ENCODE measurements at places on chromosomes 11 and 22. TPM values are rescaled to one million over a fixed set of nuclear protein-coding genes. Genes with fewer than 3 reads are reported as not detected.

DNA sequence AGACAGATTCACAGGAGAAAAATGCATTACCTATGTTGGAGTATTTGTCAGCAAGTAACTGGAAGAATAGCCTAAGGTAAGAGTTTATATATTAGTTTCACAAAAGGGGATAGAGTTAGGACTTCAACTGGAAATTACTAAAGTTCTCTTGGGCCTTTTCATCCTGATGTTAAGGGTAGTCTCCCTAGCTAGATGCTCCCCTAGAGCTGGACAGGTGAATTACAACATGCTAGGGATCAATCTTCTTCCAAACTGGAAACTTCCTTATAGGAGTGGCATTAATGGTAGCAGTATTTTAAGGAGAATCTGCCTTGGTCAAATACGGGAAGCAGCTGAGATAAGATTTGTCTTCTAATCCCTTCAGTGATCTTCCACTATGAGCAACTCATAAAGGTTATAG is 632.8 kb upstream of the RAG2 start:
- DNase-seq = no peak

- DNase-seq = no peak
Observed at GRCh38 chr11:80515097-80515496, 1074.3 kb upstream of the TENM4 start.

- no peak for DNase-seq
Observed at GRCh38 chr22:30245985-30246813, at the start of gene LIF. LIF (minus strand) TSS chr22:30246759; CDS start chr22:30246695, 64 bp downstream.

DNA sequence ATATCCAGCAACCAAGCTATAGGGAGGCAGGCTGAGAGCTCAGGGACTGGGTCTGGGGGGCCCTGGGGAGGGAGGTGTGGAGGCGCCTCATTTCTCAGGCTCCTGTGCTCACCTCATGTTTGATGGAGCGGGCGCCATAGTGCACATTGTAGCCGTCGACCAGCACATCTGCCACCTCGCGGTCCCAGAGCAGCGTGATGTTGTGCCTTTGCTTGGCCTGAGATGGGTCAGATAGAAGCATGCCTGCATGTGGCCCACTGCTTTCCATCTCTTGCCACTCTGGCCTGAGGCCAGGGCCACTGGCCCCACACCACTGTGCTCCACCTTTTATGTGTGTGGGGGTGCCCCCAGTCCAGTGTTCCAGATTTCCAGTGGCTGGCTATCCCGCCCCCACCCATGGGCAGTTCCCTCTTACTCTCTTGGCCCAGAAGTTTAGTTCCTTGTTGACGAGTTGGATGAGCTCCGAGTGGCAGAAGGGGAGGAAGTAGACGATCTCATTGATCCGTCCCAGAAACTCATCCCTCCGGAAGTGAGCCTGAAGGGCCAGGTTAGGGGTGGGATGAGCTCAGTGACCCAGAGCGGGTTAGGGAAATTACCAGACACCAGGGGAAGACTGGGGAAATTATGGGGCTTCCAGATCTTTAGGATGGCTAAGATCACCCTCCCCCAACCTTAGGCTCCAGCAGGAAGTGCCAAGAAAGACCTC is 50.1 kb upstream of the PHOX2A start:
- no peak for DNase-seq

- no peak for DNase-seq
Observed at GRCh38 chr22:49415151-49415951, 412.3 kb downstream of the BRD1 start.

- DNase-seq = no peak
Observed at GRCh38 chr11:24617856-24618255, 121.0 kb downstream of the LUZP2 start.

DNA sequence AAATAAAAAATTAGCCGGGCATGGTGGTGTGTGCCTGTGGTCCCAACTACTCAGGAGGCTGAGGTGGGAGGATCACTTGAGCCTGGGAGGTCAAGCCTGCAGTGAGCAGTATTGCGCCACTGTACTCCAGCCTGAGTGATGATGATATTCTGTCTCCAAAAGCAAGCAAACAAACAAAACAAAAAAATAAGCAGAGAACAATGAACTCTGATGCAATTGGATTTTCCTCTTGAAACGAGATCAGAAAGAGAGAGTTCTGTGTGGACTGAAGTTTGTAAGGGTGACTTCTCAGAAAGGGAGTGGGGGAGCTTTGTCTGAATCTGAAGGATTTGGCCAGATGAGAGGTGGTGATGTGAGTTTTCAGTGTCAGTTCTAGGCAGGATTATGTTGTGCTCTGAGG is 6.0 kb upstream of the TMEM123 start:
- DNase-seq = no peak

DNA sequence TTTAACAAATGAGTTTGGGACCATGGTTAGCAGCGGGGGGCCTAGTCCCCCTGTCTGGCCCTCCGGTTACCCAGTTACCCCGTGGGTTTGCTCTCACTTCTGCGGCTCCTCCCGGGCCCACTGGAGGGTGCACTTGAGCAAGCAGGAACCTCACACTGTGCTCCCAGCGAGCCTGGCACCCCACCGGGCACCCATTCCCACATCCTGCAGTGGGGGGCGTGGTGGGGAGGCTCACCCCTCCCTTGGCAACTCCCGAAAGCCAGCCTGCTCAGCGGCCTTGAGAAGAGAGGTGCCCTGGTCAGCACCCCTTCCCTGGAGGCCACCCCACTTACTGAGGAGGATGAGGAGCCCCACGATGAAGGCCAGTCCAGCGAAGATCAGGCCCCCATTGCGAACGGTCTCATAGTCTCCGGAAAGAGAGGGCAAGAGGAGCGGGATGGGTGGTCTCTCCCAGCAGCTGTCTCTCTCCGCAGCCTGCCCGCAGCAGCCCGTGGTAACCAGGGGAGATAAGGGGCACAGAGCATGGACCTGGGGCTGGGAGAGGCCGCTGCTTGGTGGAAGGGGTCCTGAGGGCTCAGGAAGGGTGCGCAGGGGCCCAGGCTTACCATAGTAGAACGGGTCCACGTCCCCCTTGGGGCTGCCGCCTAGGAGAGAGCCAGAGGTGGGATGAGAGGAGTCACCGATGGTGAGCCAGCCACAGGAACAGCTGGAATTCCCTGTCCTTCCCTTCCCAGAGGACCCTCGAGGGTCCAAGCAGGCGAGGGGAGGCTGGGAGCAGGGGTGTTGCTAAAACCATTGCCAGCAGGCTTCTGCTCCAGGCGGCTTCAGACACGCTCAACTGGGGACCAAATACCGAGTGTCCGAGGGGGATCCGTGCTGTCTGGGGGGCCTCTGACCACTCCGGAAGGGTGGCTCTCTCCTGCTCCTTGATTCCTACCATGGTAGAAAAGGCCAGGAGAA is 2.2 kb downstream of the FXYD2 start:
- DNase-seq = no peak

- no peak for DNase-seq
Observed at GRCh38 chr11:26134481-26135355, 197.2 kb upstream of the ANO3 start.

DNA sequence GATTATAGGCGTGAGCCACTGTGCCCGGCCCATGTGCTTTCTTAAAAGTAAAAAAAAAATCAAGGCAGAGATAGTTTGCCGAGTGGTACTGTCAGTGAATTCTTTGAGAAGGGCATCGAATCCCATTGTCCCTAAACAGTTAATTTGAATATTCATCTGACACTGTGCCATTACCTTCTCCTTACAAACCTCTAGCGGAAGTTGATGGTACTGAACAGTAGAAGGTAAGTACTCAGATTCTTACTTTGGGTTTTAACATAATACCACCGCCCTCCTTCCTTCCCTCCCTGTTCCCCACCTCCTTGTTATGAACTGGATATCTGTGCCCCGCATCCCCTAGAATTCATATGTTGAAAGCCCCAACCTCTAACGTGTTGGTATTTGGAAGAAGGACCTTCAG is 58.2 kb upstream of the CLMP start:
- no peak for DNase-seq

- no peak for DNase-seq
Observed at GRCh38 chr11:1547467-1548098, 24.5 kb downstream of the DUSP8 start.

DNA sequence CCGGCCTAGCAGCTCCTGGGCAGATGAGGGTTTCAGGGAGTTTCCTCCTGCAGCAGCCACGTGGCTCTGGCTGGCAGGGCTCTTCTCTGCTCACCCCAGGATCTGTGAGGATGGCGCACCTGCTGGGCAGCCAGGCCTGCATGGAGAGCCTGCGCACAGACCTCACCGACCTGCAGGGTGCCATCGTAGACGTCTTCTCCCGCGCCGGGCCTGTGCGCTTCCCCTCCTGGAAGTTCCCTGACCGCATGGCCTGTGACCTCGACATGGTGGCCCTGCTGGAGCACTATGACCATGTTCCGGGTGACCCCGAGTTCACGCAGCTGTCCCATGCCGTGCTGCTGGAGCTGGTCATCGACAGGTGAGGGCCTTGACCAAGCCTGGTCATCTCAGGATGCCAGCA is 9.1 kb downstream of the CCDC157 start:
- no peak for DNase-seq

- peak; percentile 53 for DNase-seq
Observed at GRCh38 chr11:44760917-44761550, 34.3 kb downstream of the TSPAN18 start.

GRCh38 chr11:129365816-129366215 is 9.8 kb upstream of the BARX2 start:
- no peak for DNase-seq

DNA sequence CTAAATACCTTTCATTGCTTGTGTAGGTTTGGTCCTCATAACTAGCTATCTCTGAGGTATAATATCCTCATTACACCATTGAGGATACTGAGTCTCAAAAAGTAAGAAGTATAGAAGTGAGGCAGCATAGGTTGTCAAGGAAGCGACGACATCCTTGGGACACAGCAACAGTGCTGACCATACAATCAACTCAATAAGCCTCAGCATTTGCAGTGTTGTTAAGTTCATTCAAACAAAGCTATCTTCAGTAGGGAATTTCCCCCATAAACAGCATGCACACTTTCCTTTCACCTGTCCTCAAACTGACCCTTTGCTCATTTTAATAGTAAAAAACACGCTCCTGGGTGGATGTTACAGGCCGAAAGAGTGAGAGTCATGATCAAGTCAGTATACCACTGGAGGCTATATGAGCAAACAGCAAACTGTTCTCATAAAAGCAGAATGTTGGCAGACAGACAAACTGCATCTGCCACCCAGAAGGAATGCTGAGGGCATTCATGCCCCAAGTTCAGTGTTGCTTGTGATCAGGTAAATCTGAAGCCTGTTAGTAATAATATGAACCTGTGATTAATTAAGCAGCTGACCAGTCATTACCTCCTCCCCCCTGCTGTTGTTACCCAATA is 756.2 kb upstream of the TENM4 start:
- DNase-seq = no peak

DNA sequence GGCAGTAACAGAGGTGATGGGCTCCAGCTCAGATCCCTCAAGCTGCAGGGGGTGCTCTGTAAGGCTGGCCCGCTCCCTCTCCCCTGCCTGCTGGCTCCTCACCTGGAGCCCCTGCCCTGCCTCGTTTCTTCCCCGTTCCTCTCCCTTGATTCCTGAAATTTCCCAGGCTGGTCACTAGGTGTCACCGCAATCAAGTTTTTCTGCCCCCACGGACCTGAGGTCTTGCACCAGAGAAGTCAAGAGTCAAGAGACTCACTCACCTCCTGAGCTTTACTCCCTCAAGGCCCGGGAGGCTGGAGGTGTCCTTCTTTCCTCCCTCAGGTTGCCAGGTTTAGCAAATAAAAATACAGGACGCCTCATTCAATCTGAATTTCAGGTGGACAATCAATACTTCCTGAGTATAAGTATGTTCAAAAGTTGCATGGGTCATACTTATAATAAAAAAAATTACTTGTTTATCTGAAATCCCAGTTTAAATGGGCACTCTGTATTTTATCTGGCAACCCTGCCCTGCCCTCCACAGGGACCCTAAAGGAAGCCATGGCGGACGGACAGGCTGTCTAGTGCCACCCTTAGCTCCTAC is 69.2 kb downstream of the SCUBE1 start:
- no peak for DNase-seq

DNA sequence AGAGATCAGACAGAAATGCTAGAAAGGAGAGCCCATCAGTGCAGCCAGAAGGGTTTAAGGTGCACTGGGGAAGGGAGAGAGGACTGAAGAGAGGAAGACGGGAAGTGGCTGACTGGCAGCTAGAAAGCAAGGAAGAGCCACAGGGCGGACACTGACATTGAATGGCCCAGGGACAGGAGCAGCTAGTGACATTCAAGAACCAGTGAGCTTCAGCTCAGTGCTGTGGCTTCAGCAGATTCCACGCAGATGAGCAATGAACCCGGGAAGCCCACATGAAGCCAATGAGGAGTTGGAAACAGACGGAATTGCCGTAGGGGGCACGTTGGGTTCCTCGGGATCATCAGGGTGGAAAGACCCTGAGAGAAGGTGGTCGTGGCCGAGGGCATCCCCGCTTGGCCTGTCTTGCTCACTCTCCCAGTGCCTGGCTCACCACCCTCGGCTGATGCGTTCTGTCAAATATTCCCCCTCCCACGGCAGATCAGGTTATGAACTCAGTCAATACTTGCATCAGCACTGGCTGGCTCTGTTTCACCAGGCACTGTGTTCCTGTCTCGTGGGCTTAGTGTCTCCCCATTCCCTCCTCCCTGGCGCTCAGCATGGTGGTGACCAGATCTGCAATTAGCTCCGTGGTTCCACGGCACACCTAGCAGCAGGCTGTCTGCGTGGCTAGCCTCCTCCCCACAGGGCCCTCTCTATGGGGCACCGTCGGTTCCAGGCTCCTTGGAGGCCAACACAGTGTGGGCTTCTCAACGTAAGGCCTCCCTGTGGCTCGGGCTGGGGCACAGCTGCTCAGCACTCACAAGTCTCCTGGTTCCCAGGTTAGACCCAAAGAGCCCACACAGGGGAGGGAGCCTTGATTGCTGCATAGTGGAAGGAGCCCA is 145.5 kb downstream of the TRIM29 start:
- no peak for DNase-seq

DNA sequence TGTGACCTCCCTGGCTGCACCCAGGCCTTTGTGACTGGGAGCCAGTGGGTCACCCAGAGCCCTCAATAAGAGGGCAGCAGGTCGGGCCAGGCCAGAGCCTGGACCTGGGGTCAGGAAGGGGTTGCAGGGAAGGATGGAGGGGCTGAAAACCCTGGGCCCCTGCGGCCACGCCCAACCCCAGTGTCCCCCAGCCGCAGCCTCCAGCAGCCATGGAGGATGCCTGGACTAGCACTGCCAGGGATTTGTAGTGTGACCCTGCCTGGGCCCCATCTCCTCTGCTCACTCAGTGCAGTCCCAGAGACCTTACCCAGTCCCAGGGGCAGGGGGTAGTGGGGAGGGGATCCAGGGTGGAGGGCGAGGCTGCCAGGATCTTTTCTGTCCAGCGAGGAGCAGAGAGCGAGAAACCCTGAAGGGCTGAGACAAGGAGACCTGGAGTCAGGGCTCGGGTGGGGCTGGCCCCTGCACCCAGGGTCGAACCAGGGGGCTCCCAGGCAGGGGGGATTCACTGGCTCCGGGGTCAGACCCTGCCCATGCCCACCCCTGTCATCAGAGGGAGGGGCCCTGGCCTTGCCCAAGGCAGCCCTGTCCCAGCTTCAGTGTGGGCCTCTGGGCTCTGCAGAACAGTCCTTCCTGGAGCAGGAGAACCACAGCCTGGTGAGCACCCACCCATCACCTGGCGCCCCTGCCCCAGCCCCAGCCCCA is 187.5 kb downstream of the IGLL1 start:
- peak; percentile 18 for DNase-seq

GATD1 gene
- 14.7 TPM for total RNA-seq

ZBED5 gene
- total RNA-seq = 56.9 TPM

SPON1 gene
- 18.3 TPM for total RNA-seq

GNAZ gene
- 35.2 TPM for total RNA-seq

FJX1 gene
- total RNA-seq = 8.1 TPM

CAVIN3 gene
- total RNA-seq = 45.7 TPM

LGR4 gene
- 51.1 TPM for total RNA-seq

CATSPERZ gene
- not detected for total RNA-seq

SNRPD3 gene
- total RNA-seq = 150 TPM

OR2D2 gene
- not detected for total RNA-seq

APLNR gene
- 0.24 TPM for total RNA-seq

DCHS1 gene
- 23.0 TPM for total RNA-seq

MS4A4E gene
- total RNA-seq = 1.3 TPM

Measured in ovary (tissue), 10 donors.